Fibroblast of upper back skin (primary cell): ENCODE measurements at places on chromosomes 13 and 19.

DNA sequence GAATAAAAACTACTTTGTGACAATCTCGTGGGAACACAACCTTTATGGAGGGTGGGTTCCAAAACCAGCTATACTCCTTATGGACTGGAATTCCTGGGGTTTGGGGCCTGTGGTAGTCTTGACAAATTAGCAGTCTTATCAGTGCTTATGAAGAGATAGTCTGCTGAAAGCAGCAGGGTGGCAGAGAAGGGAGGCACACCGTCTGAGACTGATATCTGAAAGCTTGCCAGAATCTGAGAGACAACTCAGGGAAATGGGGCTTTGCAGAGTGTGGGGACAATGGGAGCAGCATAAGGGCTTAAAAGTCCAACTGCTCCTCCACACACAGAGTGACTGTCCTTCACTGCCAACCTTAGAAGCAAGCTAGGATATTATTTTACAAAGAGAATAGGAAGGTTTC lies 95.9 kb downstream of the UGGT2 start:
- DNase-seq: no peak

- DNase-seq: no peak
Observed at GRCh38 chr19:18290302-18291018, 9.0 kb upstream of the JUND start.

- DNase-seq: no peak
Observed at GRCh38 chr13:71864094-71864985, 2.7 kb downstream of the DACH1 start.

GRCh38 chr19:41548954-41549688 lies 26.8 kb upstream of the CEACAM21 start:
- DNase-seq: no peak

DNA sequence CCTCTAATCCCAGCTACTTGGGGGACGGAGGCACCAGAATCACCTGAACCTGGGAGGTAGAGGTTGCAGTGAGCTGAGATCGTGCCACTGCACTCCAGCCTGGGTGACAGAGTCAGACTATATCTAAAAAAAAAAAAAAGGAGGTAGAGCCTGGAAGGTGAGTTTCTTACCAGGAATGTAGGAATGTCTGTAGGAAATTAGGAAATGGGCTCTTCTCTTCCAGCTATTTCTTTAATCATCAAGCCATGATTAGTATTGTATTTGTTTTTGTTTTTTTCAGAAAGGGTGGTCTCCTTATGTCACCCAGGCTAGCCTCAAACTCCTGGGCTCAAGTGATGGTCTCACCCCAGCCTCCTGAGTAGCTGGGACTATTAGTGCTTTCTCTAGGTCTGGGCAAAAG lies 26.3 kb upstream of the SERP2 start:
- no peak for DNase-seq
